Amniotic stem cell (primary cell): ENCODE measurements at places on chromosomes 4 and X.

- DNase-seq = no peak
Observed at GRCh38 chr4:186234367-186234766, 7.1 kb downstream of the KLKB1 start.

DNA sequence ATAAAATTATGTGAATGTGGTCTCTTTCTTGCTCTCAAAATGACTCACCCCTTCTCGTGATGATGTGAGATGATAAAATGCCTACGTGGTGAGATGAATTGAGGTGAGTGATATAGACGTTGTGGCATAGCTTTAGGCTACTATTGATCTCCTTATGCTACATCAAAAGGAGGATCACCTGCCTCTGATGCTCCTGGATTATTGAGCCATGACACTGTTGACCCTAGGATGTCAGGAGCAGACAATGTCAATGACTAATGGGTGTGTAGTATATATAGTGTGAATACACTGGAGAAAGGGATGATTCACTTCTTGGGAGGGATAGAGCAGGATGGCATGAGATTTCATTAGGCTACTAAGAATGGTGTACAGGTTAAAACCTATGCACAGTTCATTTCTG lies 210.7 kb upstream of the PRPS2 start:
- no peak for DNase-seq

- DNase-seq = no peak
Observed at GRCh38 chr4:113828702-113829101, 67.2 kb upstream of the CAMK2D start.

GRCh38 chrX:121921258-121921657 lies 873.8 kb downstream of the GLUD2 start:
- no peak for DNase-seq

- DNase-seq = no peak
Observed at GRCh38 chr4:112185334-112185733, 40.1 kb downstream of the FAM241A start.

GRCh38 chr4:6472387-6473263 lies at the start of gene PPP2R2C:
PPP2R2C (minus strand) TSS chr4:6472614; CDS start chr4:6472229, 385 bp downstream.
- DNase-seq = no peak

- DNase-seq = no peak
Observed at GRCh38 chrX:36898301-36898700, 109.9 kb upstream of the FAM47C start.

DNA sequence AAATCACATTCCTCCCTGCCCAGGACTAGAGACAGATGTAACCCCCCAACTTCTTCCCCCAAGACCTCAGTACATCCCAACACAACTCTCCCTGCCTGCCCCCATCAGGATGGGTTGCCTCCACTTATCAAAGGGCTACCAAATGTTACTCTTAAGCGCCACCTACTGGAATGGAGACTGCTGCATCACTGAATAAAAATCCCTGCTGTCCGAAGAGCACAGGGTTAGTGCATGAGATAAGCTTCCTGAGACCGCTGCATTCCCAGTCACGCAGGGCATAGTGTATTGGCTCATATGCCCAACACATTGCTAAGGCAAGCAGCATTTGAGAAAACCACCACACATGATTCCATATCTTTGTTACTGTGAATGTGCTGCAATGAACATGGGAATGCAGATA lies 544.5 kb downstream of the PPP4R3C start:
- DNase-seq = no peak

GRCh38 chr4:26206339-26206738 lies 114.5 kb upstream of the RBPJ start:
- peak; percentile 8 for DNase-seq

DNA sequence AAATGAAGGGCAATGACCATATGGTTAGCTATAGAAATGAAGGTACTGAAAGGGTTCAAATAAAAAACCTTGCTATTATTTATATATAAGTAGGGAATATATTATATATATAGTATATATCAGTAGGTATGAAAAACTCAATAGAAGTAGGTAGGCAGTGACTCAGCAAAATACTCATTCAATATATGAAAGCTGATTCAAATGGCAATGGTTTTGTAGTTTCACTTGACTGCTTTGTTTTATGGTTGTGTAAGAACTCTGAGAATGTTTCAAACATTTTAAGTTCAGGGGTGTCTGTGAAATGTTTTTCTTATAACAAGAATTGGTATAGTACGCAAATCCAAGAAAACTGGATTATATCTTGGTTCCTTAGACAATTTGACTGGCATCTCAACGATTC lies 4.1 kb downstream of the ZNF280C start:
- no peak for DNase-seq

DNA sequence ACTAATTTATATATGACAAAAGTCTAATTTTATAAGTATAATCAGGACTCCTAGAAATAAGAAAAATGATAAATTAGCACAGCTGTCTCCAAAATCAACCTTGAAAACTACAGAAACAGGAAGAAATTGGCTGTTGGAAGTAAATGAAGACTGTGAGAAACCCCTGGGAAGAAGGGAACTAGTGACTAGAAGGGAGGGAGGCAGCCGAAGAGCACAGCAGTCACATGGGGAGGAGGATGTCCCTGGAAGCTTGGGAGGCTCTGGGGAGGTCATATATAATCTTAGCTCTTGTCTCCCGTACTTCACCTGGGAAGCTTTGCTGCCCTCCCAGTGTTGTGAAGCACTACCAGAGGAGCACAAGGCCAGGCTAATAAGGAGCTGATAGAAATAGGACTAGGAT lies 8.9 kb upstream of the TMA16 start:
- no peak for DNase-seq
